Left renal pelvis (tissue), 4 donors: ENCODE measurements at places on chromosomes 6 and 20.

- DNase-seq: no peak
Measured at GRCh38 chr6:55543633-55544309, 35.2 kb downstream of the HMGCLL1 start.

GRCh38 chr6:74605922-74606581 lies 599.8 kb downstream of the COL12A1 start:
- DNase-seq: no peak

DNA sequence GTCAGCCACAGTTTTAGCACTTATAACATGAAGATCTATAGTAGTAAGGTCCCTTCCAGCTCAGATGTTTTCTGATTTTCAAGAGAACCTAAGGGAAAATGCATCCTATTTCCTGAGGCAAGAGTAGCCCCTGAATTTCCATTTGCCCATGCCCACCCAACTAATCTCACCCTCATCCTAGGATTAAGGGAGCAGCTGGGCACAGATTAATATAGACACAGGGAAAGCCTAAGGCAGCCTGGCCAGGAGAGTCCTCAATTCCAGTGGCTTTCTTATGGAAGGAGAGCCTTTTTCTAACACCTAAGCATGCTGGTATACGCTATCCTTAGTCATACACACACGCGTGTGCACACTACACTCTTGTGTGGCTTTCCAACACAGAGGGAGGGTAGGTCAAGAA lies 1.5 kb downstream of the APOBEC2 start:
- DNase-seq: no peak

GRCh38 chr20:50085146-50085480 lies 27.8 kb downstream of the UBE2V1 start:
- no peak for DNase-seq

GRCh38 chr6:14711056-14711703 lies 534.7 kb upstream of the JARID2 start:
- no peak for DNase-seq

DNA sequence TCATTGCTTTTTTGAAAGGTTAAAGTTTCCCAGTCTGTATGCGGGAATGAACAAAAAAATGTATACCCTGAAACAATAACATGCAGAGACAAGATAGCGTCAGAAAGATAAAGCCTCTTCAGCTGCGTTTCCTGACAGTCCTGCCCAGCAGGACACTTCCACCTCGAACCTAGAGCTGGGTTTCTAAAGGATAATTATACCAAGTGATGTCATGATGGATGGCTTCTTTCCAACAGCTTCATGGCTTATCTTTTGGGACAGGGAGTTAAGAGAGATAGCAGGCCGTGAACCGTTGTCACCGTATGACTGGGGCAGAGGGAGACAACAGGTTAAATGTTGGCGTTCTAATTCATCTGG lies 267.6 kb upstream of the SGK1 start:
- DNase-seq: no peak

DNA sequence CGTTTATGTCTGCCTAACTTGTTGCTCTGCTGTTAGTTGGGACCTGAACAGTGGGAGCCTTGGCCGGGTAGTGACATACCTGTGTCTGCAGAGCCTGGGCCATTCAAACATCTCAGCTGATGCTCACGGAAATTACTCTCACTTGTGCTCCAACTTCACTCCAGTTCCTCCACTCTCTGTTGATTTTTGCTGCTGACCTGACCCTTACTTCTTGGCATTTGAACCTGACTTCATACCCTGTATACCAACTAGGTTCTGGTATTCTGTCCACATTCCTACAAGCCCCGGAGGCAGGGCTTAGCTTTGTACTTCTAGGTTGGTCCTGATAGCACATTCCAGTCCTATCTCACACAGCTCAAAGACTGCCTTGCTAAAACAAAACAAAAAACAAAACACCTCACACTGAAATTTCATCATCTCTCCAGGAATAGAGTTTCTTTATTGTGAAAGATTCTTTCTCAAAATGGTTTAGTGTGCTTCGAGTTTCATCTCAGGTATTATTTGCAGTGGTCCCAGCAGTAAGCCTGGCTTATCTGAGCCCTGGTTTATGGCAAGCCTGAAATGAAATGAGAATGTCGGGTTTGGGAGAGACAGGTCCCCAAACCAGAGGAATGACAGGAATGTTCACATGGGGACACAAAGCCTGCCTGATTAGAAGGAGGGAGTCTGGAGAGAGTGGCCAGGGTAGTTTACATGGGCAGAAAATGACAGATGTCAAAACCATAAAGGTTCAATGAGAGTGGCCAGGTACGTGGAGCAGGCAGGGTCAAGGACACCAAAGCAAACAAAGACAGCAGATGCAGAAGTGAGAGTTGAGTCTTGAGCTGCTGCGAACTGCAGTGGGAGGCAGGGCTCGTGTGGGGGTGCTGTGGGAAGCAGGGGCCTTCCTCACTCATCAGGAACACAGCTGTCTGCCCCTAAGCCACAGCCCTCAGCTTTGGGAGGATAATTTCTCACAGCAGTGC lies 174.2 kb upstream of the HDAC2 start:
- no peak for DNase-seq

- DNase-seq: no peak
Measured at GRCh38 chr20:38759106-38759505, 10.8 kb downstream of the ACTR5 start.

DNA sequence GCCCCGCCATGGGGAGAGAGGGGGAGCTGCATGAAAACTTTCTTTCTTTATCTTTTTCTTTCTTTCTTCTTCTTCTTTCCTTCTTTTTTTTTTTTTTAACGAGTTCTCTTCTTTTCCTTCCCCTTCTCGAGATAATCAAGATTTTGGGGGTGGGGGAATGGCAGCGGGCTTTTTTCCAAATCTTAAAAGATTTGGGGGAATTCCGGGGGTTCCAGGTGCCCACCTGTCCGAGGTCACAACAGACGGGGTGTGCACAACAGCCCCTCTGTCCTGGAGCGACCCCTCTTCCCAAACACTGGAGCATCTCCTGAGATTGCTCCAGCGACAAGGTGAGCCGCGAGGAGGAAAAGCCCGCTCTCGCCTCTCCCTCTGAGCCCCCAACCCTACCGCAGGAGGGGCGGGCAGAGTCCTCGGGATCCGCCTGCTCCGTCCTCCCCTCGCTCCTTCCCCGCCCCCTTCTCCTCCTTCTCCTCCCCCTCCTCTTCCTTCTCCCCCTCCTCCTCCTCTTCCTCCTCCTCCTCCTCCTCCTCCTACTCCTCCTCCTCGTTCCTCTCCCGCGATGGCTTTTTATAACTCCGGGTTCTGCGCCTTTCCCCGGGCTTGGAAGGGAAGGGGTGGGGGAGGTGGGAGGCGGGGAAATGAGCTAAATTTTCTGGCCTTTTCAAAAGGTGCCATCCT lies 689 bp upstream of the KCNB1 start:
- no peak for DNase-seq

- no peak for DNase-seq
Measured at GRCh38 chr6:13427801-13428582, 59.4 kb downstream of the GFOD1 start.

DNA sequence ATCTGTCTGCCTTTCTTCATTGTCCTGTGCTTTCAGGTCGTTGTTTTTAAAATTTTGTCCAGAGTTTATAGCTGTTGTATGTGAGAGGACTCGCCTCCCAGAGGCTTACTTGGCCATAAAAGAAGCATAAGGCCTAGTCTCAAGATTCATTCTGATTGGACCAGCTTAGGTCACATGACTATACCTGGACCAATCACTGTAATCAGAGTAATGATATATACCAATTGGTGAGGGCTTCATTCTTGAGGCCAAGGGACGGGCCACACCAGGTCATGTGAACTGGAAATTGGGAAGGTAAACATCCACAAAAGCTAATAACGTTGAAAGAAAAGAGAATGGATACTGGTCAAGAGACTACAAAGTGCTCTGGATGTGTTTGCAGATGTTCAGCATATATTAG lies 141.4 kb upstream of the SULF2 start:
- no peak for DNase-seq

DNA sequence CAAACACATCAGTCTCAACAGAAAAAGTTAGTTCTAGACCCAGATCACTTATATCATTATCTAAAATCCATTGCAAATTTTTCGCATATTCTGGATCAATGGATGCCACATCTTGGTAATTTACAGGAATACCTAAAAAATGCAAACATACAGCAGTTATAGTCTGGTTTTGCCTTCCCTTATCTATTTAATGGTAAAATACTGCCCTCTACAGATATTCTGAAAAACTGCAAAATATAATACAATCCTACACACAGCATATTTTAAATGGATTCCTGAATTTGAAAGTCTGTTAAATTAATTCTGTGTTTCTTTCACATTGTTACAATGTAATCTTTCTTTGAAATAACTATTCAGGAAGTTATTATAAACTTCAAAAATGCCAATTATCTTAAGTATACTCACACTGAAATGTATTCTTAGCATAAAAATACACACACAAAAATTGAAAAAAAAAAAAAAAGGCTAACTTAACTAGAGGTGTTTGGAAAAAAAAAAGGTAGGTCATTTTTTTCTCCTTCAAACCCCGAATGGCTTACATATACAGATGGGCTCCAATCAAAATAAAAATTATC lies 88.4 kb downstream of the HACE1 start:
- DNase-seq: no peak

DNA sequence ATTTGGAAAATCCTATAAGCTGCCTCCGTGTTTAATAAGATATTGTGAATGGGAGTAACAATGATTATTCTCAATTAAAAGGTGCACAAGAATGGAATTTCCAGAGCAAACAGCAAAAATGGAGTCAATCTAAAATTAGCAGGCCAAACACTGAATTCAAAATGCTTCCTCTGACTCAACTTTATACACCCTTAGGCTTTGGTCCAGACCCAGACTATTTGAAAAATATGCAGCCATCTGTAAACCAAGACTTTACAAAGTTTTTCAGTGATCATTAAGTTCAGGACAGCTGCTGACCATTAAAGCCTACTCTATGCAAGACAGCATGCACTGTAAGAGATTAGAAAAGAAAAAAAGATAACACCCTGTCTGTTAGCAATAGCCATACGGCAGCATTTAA lies 39.4 kb upstream of the CCN6 start:
- DNase-seq: no peak

DNA sequence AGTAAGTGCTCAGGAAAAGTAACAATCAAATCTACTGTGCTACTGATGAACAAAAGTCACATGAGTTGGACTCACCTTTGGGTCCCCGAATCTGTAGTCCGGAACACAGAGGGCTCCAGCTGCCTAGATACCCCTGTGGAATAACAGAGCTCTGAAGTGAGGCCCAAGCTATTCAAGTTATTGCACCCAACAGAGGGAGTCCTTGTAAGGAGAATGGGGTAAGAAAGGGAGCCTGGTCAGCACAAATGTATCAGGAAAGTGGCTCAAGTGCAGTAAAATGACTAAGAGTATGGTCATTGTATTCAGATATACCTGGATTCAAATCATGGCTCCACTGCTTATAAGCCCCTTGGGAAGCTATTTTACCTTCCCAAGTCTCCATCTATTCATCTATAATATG lies 20.9 kb downstream of the EDN1 start:
- no peak for DNase-seq
